ENCODE measurements at places on chromosomes 3 and 15.

- peak; percentile 46 for DNase-seq
These were observed 287.3 kb upstream of the CTDSPL start for GRCh38 chr3:37574177-37574943.

- DNase-seq, result peak; percentile 80
These were observed 28.3 kb upstream of the ALDH1L1 start for GRCh38 chr3:126208606-126209256.

DNA sequence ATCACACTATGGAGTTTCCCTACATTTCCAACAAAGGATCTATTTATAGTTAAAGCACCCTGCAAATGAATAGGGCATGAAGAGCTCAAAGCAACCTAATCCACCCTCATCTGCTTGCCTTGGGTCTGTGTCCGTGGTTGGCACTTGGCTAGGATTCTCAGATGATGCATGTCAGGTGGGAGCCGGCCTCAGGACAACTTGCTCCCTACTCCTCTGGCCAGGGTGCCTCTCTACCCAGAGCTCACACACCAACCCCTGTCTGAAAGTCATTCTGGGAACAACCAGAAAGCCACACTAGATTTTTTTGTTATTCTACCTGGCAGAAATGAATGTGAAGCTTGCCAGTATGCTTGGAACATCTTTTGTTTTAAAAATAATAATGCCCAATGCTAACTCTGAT is 13.2 kb downstream of the ARHGEF3 start:
- DNase-seq, result no peak

DNA sequence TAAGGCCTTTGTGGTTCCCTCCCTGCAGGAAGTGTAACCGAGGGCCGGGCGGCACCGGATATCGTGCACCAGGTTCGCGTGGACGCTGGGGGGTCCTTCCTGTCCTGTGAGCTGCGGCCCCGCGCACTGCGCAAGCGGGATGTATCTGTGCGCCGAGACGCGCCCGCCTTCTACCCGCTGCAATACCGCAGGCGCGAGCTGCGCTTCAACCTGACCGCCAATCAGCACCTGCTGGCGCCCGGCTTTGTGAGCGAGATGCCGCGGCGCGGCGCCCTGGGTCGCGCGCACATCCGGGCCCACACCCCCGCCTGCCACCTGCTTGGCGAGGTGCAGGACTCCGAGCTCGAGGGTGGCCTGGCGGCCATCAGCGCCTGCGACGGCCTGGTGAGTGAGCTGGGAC is 35.9 kb downstream of the SAXO2 start:
- peak; percentile 76 for DNase-seq

GRCh38 chr15:50718700-50719125 is 32.1 kb upstream of the TRPM7 start:
- no peak for DNase-seq
